ENCODE measurements at places on chromosomes 13 and 19. TPM values are rescaled to one million over a fixed set of nuclear protein-coding genes. Genes with fewer than 3 reads are reported as not detected.

DNA sequence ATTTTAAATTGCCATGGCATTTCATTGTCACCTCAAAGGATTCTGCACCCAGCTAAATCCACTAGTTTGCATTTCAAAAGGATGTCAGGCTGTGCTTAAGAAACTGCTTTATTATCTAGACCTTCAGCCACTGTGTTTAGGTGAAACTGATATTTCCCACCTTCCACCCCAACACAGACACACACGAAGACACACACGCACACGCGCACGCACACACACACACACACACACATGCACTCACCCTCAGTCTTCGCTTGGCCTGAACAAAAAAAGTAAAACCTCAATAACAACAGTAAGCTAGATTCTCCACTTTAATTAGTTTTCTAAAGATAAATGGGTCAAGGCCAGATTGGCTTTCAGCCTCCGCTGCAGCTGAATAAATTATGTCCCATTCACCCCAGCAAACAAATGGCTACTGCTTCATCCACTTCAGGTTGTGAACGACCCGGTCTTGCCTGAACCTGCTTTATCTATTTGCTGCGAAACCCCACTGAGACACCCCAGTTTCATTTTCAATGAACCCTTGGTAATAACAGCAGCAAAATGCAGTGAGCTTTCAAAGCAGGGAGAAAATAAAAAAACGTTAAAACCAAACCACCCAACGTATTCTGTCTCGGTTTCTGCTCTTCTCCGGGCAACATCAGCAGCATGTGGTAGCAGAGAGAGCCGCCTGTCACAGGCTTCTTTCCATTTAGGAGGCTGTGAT is 166.8 kb downstream of the DCT start:
- no peak overlapping the region for H3K27ac ChIP-seq
- no peaks in the 10 kb centered on the region for H3K4me1 ChIP-seq
- DNase-seq, result no peak
- no peaks in the 10 kb centered on the region for H3K27me3 ChIP-seq
- H3K4me3 ChIP-seq, result no peak overlapping the region

GRCh38 chr13:46071590-46072249 is 19.2 kb upstream of the ZC3H13 start:
- no peaks in the 10 kb centered on the region for H3K4me1 ChIP-seq
- no peaks in the 10 kb centered on the region for H3K27me3 ChIP-seq
- H3K36me3 ChIP-seq, result no peaks in the 10 kb centered on the region
- no peak overlapping the region for H3K4me3 ChIP-seq
- no peak for DNase-seq

DNA sequence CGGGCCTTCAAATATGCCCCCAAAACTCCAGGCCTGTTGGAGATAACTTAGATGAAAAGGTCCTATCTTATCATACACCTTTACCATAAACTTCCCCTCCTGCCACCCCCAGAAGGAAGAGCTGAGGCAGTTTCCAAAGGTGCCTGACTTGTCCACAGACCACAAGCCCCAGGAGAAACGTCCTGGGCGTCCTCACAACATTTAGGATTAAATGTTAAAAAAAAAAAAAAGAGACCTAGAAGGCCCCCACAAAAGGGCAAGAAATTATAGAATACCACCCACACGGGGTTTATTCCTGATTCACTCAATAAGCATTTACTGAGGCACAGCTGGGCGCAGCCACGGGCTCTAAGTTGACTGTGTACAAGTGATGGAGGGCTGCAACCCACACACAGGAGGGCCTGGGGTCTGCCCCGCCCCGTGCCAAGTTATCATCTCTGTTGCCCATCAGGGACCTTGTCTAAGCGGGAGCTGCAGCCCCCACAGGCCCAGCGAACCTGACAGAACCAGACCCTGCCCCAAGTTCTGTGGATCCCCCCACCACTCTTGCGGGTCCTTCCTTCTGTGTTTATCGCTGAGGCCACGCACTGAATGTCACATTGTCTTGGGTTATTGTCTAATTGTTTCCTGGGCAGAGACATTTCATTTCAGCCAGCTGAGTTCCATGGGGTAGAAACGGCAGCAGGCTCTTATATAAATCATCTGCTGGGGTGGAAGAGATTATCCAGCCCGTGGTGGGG is 83.0 kb upstream of the TM9SF2 start:
- DNase-seq, result no peak
- no peak overlapping the region for H3K4me3 ChIP-seq
- no peaks in the 10 kb centered on the region for H3K4me1 ChIP-seq
- H3K27ac ChIP-seq, result no peak overlapping the region

DNA sequence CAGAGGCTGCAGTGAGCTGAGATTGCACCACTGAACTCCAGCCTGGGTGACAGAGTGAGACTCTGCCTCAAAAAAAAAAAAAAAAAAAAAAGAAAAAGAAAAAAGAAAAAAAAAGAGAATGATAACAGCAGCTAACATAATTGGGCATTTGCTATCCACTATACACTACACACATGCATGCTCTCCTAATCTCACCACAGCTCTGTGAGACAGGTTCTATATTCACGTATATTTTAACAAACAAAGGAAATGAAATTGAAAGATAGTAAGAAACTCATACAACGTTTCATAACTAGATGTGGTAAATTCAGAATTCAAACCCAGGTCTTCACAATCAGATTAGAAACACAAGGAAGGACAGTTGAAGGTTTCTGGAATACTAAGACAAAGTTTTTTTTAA is 265.7 kb downstream of the DIAPH3 start:
- no peak overlapping the region for H3K27ac ChIP-seq
- no peaks in the 10 kb centered on the region for H3K36me3 ChIP-seq
- H3K27me3 ChIP-seq, result no peaks in the 10 kb centered on the region
- H3K4me1 ChIP-seq, result no peaks in the 10 kb centered on the region
- DNase-seq, result no peak

GRCh38 chr19:55670280-55671053 is 4.6 kb upstream of the EPN1 start:
- peaks cover 89% of the 10 kb centered on the region for H3K36me3 ChIP-seq
- H3K27me3 ChIP-seq, result no peaks in the 10 kb centered on the region
- H3K4me1 ChIP-seq, result peaks cover 59% of the 10 kb centered on the region
- H3K27ac ChIP-seq, result no peak overlapping the region
- H3K4me3 ChIP-seq, result no peak overlapping the region

- H3K27me3 ChIP-seq, result no peaks in the 10 kb centered on the region
- no peak overlapping the region for H3K27ac ChIP-seq
- no peak overlapping the region for H3K4me3 ChIP-seq
Observed at GRCh38 chr13:43206838-43207237, 183.5 kb downstream of the DNAJC15 start.

DNA sequence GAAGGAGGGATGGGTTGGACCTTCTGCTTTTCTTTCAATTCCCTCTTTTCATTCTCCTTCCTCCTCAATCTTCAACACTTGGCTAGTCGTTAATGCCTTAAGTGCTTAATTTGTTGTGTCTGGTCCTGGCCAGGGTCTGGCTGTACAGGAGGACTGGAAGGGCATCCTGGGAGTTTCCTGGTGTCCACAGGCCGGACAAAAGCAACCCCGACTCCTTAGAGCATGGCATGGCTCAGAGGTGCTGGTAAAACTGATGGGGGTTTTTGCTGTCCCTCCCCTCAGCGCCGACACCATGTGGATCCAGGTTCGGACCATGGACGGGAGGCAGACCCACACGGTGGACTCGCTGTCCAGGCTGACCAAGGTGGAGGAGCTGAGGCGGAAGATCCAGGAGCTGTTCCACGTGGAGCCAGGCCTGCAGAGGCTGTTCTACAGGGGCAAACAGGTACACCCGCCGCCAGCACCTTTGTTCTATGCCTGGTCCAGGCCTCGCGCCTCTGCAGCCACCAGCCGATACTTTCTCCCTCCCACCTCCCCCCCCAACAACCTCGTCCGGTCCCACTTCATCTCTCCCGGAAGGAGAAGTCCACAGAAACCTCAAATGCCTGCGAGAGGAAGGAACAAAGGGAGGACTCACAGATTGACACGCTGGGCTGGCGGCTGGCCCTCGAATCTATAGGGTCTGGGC is 1.4 kb downstream of the UHRF1 start:
- H3K4me1 ChIP-seq, result peaks cover 34% of the 10 kb centered on the region
- H3K4me3 ChIP-seq, result peak overlapping the region; percentile 87
- peaks cover 6% of the 10 kb centered on the region for H3K27me3 ChIP-seq
- H3K27ac ChIP-seq, result peak overlapping the region; percentile 76
- no peak for DNase-seq

- no peak overlapping the region for H3K4me3 ChIP-seq
- H3K36me3 ChIP-seq, result no peaks in the 10 kb centered on the region
- H3K27me3 ChIP-seq, result no peaks in the 10 kb centered on the region
- no peak overlapping the region for H3K27ac ChIP-seq
- no peaks in the 10 kb centered on the region for H3K4me1 ChIP-seq
Observed at GRCh38 chr19:54218259-54218658, 4.5 kb downstream of the LILRB3 start.

DNA sequence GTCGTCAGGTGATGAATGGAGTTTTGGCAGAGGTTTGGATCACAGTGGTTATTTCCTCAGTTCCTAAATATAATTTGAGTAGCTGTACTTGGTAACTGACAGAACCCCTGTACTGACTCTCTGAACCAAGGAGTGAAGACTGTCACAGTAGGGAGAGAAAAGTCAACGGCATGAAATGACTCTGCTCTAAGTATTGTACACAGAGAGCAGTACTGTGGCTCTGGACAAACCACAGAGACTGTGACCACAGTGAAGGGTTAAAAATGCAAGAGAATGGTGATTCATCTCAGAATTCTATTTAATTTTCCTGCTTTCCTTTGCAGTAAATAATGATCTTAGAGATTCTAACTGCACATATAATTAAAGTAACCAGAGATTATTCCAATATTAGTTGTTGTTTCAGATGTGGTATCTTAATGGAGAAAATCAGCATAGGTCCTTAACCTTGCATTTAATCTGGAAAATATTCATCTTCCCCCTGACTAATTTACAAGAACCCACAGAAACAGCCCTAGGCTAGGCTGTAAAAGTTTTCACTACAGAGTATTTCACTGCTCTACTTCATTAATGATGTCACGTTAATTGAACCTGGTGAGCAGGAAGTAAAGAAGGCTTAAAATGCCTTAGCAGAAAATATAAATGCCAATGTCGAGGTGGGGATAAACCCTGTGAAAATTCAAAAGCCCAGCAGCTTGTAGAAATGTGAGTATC is 221.9 kb downstream of the LIG4 start:
- no peak overlapping the region for H3K27ac ChIP-seq
- H3K4me1 ChIP-seq, result no peaks in the 10 kb centered on the region
- no peak overlapping the region for H3K4me3 ChIP-seq
- no peak for DNase-seq

DNA sequence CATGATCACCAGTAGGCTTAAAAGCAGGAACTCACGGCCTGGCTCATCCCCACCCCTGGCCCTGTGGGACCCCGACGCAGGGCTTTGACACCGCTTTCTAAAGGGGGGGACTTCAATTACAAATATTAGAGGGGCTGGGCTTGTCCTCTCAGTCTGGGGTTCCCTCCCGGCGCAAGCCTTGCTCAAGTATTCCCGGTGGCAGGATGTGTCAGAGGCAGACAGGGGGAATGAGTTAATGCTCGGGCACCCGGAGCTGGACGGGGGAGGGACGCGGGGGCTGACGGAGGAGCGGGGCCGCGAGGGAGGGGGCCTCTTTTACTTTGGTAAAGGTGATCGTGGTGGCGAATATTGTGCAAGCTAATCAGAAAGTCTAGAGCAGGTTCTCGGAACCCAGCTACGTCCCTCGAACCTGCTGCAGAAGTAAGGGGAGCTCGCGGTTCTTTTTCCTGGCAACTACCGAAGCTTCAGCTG is 1.1 kb downstream of the FGF14 start:
- no peak for DNase-seq
- H3K4me1 ChIP-seq, result peaks cover 15% of the 10 kb centered on the region
- no peaks in the 10 kb centered on the region for H3K36me3 ChIP-seq
- no peaks in the 10 kb centered on the region for H3K27me3 ChIP-seq
- peak overlapping the region; percentile 61 for H3K4me3 ChIP-seq

DNA sequence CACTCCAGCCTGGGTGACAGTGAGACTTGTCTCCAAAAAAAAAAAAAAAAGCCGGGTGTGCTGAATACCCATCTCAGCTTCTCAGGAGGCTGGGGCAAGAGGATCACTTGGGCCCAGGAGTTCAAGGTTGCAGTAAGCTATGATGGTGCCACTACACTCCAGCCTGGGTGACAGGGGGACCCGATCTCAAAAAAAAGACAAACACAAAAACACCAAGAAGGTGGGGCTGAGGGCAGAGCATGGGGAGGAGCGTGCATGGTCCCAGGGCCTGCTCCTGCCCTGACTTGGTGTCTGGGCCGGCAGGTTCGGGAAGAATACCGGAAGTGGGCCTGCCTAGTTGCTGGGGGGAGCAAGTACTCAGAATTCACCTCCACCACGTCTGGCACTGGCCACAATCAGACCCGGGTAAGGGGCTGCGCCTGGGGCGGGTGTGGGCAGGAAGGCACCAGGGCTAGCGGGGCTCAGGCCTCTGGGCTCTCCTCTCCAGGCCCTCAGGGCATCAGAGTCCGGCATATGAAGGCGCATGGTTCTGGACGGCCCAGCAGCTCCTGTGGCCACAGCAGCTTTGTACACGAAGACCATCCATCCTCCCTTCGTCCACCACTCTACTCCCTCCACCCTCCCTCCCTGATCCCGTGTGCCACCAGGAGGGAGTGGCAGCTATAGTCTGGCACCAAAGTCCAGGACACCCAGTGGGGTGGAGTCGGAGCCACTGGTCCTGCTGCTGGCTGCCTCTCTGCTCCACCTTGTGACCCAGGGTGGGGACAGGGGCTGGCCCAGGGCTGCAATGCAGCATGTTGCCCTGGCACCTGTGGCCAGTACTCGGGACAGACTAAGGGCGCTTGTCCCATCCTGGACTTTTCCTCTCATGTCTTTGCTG is 11.3 kb downstream of the DDX39A start:
- peaks cover 45% of the 10 kb centered on the region for H3K36me3 ChIP-seq
- no peak for DNase-seq
- H3K27me3 ChIP-seq, result no peaks in the 10 kb centered on the region
- H3K27ac ChIP-seq, result no peak overlapping the region
- H3K4me3 ChIP-seq, result no peak overlapping the region
- peaks cover 32% of the 10 kb centered on the region for H3K4me1 ChIP-seq

GRCh38 chr13:24196593-24197197 is 36.2 kb downstream of the SPATA13 start:
- H3K4me1 ChIP-seq, result no peaks in the 10 kb centered on the region
- H3K4me3 ChIP-seq, result no peak overlapping the region
- no peaks in the 10 kb centered on the region for H3K36me3 ChIP-seq
- DNase-seq, result no peak
- no peak overlapping the region for H3K27ac ChIP-seq

- peaks cover 8% of the 10 kb centered on the region for H3K36me3 ChIP-seq
- no peak for DNase-seq
- H3K27ac ChIP-seq, result peak overlapping the region; percentile 59
- H3K27me3 ChIP-seq, result no peaks in the 10 kb centered on the region
- H3K4me1 ChIP-seq, result peaks cover 34% of the 10 kb centered on the region
Observed at GRCh38 chr13:114078461-114079451, 53.7 kb downstream of the RASA3 start.

TYROBP gene
- total RNA-seq, result 56.4 TPM

KLK5 gene
- total RNA-seq, result 5.9 TPM

SUPT20H gene
- total RNA-seq, result 20.1 TPM

CYP2A6 gene
- not detected for total RNA-seq

Measured in esophagus squamous epithelium (tissue), 5 donors.